ENCODE measurements at places on chromosomes 1 and 21.

GRCh38 chr1:63928186-63929105 is 154.6 kb downstream of the ROR1 start:
- DNase-seq: no peak

GRCh38 chr1:185291159-185291558 is 25.9 kb downstream of the IVNS1ABP start:
- DNase-seq: no peak

DNA sequence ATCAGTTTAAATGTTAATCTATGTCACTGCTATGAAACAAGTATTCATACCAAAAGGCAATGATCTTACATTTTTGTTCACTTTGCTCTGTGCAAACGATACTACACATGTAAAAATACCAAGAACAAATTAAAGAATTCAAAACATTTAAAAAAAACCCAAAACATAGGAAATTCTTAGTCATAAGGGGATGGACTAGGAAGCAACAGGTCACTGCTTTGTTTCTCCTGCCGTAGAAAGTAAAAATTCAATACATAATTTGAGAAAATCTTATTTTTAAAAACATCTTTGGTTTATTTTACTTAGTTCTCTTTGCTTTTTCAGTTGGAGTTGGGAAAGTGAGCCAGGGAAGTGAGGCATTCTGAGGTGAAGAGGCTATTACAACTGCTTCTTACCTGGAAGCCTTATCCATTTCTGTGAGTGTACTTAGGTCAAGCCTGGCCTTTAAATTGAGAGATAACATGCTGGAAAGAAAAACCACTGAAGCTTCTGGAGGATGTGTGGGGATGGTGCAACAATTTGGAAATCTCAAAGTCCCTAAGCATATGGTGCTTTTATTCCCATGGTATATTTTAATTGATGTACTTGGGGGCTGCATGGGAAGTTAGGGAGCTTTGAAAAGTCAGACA is 183.5 kb downstream of the CDC42BPA start:
- DNase-seq: no peak

- DNase-seq: peak; percentile 26
Measured at GRCh38 chr1:36160949-36161485, 5.1 kb downstream of the MAP7D1 start.

DNA sequence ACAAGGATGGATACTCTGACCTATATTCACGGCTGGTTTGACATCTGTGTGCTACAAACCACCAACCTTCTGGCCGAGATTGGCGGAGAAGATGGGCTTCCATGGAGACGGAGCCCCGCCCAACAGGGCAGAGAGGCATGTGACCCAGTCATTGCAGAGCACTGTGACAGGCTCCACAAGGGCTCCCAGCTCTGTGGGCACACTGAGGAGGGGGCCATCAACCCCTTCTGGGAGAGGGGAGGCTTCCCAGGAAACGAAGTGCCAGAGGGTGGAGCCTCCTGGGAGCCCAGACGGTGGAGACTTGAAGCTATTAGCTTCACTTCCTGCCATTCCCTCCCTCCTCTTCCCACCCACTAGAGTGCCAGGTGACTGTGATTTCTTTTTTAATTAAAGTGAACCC is 71.6 kb upstream of the IFFO2 start:
- no peak for DNase-seq

DNA sequence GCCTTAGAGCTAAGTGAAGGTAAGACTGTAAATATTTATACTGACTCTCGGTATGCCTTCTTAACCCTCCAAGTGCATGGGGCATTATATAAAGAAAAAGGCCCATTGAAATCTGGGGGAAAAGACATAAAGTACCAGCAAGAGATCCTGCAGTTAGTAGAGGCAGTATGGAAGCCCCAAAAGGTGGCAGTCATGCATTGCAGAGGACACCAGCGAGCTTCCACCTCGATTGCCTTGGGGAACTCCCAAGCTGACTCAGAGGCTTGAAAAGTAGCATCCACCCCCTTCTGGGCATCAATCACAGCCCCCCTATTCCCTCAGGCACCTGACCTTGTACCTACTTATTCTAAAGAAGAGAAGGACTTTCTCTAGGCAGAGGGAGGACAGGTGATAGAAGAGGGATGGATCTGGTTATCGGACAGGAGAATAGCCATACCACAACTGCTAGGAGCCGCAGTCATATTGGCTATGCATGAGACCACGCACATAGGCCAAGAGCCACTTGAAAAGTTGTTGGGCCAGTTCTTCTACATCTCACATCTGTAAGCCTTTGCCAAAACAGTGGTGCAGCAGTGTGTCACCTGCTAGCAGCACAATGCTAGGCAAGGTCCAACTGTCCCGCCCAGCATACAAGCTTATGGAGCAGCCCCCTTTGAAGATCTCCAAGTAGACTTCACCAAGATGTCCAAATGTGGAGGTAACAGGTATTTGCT is 19.4 kb downstream of the PLA2G2F start:
- DNase-seq: no peak

GRCh38 chr1:162349635-162350330 is 26.9 kb downstream of the SPATA46 start:
- DNase-seq: peak; percentile 8

DNA sequence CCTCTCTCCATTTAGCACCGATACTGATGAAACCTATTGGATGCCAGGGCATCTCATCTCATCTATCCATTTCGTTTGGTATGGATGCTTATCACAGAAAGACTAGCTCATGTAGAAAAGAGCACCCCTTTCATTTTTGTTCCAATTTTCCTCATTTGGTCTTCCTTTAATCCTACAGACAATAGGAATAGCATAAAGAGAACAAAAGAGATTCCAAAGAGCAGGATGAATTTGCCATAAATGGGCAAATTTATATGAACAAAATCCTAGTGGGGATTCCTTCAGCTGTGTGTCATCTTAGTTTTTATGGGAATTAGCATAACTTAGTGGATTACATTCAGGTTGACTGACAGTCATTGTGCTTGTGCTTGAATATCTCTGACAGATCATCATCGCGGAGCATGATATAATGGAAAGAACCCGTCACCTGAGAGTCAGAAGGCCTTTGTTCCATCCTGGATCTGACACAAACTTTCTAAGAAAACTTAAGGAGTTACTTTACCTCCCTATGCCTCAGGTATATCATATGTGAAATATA is 777.5 kb upstream of the ADGRL2 start:
- DNase-seq: no peak

DNA sequence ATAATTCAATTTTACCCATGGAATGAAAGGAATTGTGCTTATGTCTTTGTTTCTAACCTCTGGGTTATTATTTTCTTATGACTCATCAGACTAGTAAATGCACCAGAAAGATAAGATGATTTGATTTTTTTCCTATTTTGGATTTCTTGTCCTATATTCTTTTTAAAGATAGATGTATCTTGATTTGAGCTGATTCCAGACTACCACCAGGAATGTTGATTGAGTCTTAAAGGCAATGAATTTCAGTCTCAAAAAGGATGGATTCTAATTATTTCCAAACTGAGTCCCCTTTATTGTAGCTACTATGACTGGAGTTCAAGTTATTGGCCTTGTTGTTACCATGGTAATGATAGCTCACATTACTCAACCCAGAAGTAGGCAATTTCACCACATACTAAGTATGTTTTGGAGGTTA is 95.8 kb upstream of the RGS4 start:
- no peak for DNase-seq

GRCh38 chr1:222105393-222105737 is 363.5 kb upstream of the DUSP10 start:
- no peak for DNase-seq

- DNase-seq: no peak
Measured at GRCh38 chr1:170494369-170494768, 37.6 kb upstream of the GORAB start.

GRCh38 chr1:207673399-207673798 is 28.5 kb downstream of the CR1L start:
- no peak for DNase-seq

GRCh38 chr1:12053752-12054548 is 9.2 kb upstream of the TNFRSF8 start:
- no peak for DNase-seq

DNA sequence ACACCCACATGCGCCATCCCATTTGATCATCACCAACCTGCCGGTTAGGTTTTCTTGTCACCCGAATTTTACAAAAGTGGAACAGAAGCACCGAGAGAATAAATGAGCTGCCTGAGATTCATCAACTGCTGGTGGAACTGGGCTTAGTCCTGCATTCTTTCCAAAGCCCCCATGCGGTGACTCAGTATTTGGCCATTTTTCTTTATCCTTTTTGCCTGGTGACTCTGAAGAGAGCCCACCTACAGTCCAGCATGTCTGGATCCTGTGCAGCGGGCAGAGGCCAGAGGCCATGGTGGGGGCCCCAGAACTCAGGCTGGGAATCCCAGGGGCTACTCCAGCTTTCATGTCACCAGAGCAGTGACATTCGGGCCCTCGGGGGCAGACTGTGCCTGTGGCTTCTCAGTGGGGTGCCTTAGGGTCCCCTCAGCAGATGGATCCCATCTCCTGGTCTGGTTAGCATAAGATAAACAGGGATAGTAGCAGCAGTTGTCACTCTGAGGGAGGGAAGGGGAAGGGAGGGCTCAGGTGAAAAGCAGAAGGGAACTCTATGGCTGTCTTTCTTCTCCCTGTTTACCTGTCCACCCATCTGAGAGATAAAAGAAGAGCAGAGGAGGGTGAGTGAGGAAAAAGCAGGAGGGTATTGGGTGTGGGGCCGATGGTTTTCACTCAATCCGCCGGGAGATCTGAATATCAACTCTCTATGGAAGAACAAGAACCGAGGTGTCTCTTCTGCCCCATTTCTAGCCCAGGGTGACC is 63.2 kb downstream of the KIF26B start:
- no peak for DNase-seq

- no peak for DNase-seq
Measured at GRCh38 chr1:32500387-32501209, 35.7 kb downstream of the ZBTB8B start.

GRCh38 chr1:163570071-163570470 is 248.3 kb downstream of the NUF2 start:
- no peak for DNase-seq

- no peak for DNase-seq
Measured at GRCh38 chr1:228159008-228159665, 6.5 kb upstream of the IBA57 start.

DNA sequence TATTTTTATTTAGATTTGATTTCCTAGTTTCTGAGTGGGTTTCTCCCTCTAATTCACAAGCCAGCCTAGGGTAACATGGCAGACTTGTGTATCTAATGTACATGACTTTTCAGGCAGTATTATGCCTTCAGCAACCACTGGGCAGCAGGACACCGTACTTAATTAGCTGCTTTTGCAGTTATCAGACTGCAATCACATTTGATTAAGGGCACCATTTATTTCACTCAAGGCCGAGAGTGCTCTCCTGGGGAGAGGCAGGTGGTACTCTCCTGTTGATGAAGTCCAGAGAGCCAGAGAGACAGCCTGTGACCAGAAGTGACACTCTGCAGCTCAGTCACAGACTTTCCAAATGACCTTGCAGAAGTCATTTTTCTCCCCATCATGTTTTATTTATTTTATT is 18.7 kb downstream of the CYYR1 start:
- DNase-seq: no peak

GRCh38 chr1:171381866-171382210 is 67.9 kb downstream of the FMO4 start:
- DNase-seq: no peak

- no peak for DNase-seq
Measured at GRCh38 chr1:165397944-165398343, 41.4 kb upstream of the LMX1A start.

- no peak for DNase-seq
Measured at GRCh38 chr1:207414606-207415108, 39.5 kb upstream of the CR2 start.

GRCh38 chr1:246270236-246270635 is 236.8 kb downstream of the SMYD3 start:
- no peak for DNase-seq

All from SHP77 treated with DMSO at 0.1 percent for 48 hours (cell line).